ENCODE measurements at places on chromosomes 11 and 22.

- DNase-seq = no peak
Measured at GRCh38 chr22:50025993-50026392, 13.4 kb upstream of the IL17REL start.

GRCh38 chr11:3840870-3841425, at the start of gene RHOG:
TSS of gene RHOG (minus strand) at chr11:3840959. CDS start at chr11:3828138, 12,821 bp downstream.
- peak; percentile 94 for DNase-seq

- no peak for DNase-seq
Measured at GRCh38 chr11:64276653-64277431, 7.6 kb downstream of the BAD start.

DNA sequence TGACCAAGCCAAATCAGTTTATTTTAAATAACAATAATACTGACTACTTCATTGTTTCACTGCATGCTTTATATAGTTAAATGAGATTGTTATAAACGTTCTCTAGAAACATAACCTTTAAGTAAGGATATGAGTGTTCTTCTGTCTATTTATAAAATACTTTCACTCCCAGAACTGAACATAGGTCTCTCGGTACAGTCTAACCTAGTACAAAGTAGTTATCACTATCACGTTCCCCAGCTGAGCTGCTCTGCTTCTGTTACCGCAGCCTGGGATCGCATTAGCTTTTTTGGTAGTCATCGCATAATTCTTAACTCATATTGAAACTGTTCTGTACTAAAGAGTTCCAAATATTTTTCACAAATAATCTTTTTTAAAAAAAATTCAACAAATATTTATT, 143.6 kb downstream of the WNT11 start:
- DNase-seq = no peak

GRCh38 chr11:97739932-97740800, 1280.6 kb upstream of the CNTN5 start:
- DNase-seq = peak; percentile 21

DNA sequence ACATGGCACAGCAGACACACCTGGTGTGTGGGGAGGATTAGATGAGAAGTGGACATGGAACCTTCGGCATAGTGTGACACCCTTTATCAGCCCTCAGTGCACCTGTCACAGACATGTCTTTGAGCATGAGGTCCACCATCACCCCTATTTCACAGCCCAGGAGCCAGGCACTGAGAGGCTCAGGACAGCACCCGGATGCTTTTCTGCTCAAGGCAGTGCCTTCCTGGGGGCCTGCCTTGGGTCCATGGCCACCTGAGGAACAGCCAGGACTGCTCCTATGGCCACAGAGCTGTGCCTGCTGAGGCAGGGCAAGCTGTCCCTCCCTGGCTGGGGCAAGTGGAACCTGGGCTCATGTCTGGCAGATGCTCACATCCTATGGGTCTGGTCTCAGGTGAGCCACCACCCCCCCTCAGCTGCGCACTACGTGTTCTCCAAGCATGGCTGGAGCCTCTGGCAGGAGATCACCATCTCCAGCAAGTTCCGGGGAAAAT, 75.8 kb downstream of the MORC2 start:
- no peak for DNase-seq

- no peak for DNase-seq
Measured at GRCh38 chr11:89355646-89356045, 135.5 kb downstream of the NOX4 start.

- no peak for DNase-seq
Measured at GRCh38 chr11:26971961-26972360, 22.0 kb upstream of the FIBIN start.

DNA sequence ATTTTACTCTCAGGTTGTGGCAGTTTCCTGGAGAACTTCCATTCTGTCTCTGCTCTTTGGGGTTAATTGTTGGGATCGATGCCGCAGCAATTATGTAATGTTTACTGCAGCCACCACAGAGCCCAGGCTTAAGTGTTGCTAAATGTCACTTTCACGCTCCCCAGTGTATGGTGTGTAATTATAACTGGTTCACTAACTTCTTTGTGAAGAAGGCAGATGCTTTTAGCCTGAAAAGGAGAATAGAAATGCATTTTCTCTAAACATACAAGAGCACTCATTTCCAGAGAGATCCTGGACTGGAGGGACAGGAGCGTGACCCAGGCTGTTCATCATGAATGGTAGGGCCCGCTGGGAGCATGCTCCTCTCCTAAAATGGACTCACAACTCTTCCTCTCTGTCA, 132.2 kb upstream of the PLET1 start:
- DNase-seq = no peak

DNA sequence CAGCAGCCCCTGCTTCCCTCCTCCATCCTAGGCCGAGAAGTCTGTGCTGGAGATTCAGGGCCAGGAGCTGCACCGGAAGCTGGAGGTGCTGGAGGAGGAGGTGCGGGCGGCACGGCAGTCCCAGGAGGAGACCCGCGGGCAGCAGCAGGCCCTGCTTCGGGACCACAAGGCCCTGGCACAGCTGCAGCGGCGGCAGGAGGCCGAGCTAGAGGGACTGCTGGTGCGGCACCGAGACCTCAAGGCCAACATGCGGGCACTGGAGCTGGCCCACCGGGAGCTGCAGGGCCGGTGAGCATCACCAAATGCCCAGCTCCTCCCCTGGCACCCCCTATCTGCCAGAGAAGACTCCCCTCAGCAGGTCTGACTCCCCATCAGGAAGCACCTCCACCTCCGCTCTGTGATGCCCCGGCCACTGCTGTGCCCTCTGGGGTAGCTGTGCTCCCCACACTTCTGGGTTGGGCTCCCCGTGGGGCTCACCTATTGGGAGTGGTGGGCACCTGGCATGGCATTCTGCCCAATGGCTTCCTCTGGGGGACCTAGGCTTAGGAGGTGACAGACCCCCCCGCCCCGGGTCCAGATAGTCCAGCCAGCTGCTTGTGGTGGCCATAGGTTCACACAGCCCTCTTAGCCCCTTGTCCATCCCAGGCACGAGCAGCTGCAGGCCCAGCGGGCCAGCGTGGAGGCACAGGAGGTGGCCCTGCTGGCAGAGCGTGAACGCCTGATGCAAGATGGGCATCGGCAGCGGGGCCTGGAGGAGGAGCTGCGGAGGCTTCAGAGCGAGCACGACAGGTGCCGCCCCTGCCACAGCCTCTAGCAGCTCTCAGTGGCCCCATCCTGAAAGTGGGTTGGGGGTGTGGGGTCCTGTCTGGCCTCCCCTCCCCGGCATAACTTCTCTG, 6.6 kb upstream of the RPS6KA4 start:
- DNase-seq = no peak

DNA sequence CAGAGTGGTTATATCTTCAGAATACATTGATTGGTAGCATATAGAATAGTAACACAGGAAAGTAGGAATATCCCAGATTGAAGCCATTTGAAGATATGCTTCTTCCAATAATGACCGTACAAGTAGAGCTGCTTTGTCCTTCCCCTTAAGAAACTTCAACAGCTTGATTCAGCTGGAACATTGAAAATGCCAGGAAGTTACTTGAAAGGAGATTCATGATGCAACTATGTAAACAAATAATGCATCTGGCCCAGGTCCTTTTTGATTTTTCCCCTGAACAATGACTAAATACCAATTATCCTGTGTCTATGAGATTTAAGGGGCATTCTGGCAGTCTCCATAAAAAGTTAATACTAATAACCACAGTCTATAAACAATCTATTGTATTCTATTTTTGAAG, 3.0 kb downstream of the DKK3 start:
- no peak for DNase-seq
